ENCODE measurements at places on chromosomes 1 and 21. TPM values are rescaled to one million over a fixed set of nuclear protein-coding genes. Genes with fewer than 3 reads are reported as not detected.
A peak's percentile ranks its signal among the peaks of the same experiment; 100 is the strongest.

KLF17 gene
- 0.16 TPM for total RNA-seq

- DNase-seq, result peak; percentile 98
These were observed 37.6 kb downstream of the GALNT2 start for GRCh38 chr1:230104395-230105244.

GRCh38 chr1:240956020-240956419 is 344.1 kb upstream of the GREM2 start:
- no peak for DNase-seq

DMRTA2 gene
- total RNA-seq, result 0.55 TPM

- peak; percentile 77 for DNase-seq
These were observed at the start of gene NGF for GRCh38 chr1:115337633-115338456. TSS of gene NGF (minus strand) at chr1:115338249. CDS start at chr1:115286795, 51,454 bp downstream.

GRCh38 chr1:60802884-60803283 is 279.5 kb upstream of the NFIA start:
- no peak for DNase-seq

C21orf91 gene
- total RNA-seq, result 10.3 TPM

GRCh38 chr1:201542309-201543035 is 3.5 kb downstream of the NAV1 start:
- DNase-seq, result no peak

DNA sequence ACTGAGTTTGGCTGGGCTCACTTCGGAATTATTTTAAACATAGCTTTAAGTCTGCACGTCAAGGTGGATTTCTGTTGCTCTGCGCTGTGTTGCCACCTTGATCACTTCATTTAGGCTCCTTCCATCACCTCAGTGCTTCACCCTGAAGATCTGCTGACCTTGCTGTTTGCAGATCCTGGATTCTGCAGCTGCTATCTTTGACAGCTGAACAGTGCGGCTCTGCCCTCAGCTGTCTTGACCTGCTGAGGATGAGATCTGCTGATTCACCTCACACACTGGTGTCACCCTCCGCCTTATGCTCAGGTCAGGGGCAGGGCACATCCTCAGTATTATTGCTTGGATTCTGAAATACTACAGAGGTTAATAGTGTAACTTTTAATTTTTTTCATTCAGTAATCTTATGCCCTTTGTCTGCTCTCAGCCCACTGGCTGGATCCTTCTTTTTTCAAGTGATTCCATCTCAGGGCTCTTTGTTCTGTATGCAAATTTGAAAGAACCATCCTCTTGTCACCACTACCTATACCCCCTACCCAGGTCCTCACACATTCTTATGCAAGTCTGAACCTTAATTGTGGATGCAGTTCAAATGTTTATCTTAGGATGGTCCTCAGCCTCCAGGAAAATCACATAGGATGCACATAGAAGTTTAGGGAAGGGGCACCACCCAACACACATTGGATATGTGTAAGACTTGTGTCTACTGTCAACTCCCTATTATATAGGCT is 364.0 kb downstream of the OLFM3 start:
- no peak for DNase-seq

DNA sequence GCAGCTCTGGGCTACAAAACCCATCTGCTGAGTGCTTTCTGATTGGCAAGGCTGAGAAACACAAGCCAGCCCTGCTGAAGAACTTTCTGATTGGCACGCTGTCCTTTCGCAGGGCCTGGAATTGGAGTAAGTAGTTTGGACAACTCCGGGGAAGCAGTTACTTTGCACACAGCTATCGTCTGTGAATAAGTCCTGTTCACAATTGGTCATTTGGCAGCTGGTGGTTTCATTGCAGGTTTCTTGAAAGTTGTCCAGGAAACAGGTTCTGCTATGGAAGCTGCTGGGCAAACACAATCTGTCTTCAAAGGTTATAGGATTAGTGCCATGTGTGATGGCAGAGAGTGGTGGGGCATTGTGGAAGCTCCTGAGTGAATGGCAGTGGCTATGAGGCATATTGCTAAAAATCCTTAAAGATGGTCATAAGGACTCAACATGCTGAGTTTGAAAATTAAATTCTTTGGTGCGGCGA is at the start of gene KRTAP27-1:
KRTAP27-1 (minus strand) TSS at position 419 of the 469 bp plus-strand sequence; CDS start at position 393, 26 bp downstream.
- DNase-seq, result no peak

PIK3C2B gene
- 17.1 TPM for total RNA-seq

ETV3L gene
- total RNA-seq, result not detected

- DNase-seq, result no peak
These were observed 1000.6 kb upstream of the PRMT6 start for GRCh38 chr1:106055855-106056254.

RGS7 gene
- total RNA-seq, result not detected

DNA sequence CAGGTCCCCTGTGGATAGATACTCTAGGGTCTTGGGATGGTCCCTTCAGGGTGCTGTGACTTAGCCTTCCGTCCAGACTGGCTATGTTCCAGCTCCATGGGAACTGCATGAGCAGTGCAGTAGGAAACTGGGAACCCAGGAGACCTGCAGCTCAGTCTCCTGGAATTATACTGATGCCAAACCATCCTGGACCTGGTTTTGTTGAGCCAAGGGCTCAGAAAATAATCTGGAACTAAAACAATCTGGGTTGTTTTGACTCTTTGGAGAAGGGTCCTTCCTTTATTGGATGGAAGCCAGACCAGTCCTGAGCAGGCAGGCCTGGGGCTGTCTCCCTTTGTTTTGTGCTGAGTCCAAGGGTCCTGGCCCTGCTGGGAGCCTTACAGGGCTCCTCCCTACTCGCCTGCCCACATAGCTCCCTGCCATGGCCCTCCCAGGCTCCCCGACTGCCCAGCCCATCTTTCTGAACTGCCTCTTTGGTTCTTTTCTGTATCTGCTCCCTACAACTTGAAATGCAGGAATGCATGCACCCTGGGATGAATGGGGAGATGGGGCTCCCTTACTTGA is 1.2 kb downstream of the IPO13 start:
- no peak for DNase-seq

DNA sequence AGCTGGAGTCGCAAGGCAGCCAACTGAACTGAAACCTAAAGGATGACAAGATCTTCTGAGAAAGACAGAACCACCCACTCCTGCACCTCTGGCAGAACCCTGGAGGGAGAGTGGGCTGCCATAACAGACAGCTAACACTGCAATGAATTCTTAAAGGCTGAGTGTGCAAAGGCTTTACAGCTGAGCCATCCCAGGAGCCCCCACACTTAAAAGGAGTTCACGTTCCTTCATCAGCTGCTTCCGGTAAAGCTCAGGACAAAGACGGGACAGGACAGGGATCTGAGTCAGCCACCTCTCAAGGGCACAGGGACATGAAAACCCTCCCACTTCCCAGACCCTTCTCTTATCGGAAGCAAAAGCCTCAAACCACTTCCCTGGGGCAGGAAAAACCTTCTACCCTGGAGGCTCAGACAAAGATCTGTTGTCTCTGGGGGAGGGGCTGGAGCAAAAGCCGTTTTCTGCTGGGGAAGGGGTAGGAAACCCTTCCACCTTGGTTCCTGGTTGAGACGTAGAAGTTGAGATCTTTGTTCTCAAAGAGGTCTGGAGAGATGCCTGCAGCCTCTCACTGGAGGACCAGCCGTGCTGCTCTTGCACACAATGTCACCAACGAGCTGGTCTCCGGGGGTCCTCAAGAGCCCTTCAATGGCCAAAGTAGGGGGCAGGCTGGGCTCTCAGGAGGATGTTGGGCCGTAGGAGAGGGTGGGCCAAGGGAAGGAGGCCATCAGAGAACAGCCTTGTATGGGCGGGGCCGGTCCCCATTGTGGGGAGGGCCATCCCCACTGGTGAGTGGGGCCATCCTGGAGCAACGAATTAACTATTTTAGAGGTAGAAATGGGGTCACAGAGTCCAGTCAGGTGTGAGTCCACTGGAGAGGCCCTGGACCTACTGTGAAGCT is 452.4 kb downstream of the PTPRU start:
- DNase-seq, result peak; percentile 22

DNA sequence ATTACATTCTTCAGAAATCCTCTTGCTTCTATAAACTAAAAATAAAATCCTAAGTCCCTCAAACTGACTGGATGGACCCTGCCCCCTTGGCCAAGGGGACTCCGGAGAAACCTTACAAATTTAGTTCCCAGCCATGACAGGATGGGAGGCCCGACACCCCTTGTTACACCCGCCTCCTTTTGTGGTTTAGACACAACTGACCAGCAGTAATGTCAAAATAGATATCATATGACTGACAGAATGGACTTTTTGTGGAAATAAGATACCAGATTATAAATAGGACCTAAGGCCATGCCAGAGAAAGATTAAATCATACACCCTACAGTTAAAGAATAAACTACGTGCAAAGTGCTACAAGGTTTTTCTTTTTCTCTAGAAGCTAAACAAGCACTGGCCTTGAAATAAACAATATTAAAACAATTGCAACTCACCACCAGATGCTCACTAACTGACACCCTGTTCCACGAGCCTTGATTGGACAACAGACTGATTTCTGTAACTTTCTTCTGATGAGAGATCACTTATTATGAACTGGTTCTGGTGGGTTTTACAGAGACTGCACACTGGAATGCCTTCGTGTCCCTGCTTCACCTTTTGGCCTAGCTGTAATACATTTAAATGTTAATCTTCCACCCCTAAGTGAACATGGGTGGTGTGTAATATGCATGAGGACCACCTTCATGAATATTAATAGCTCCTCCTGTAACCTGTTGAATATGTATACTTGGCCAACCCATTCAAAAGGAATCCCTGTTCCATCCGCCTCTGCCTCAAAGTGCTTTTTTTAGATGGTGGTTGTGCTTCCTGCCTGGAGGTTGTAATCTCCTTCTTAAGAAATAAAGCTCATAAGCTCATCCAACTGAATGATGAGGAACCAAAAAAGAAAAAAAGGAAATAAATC is 99.6 kb downstream of the ODF2L start:
- no peak for DNase-seq

CD1B gene
- not detected for total RNA-seq

DNA sequence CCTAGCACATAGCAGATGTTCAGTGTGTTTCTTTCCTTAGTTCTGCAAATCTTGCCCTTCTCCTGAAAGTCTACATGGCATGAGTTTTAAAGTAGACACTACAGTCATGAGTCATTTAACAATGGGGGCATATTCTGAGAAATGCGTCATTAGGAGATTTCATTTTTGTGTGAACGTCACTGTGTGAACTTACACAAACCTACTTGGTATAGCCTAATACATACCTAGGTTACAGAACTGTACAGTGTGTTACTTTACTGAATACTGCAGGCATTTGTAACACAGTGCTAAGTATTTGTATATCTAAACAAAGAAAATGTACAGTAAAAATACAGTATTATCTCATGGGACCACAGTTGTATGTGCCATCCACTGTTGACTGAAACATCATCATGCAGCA is 10.0 kb downstream of the TTF2 start:
- no peak for DNase-seq

DNA sequence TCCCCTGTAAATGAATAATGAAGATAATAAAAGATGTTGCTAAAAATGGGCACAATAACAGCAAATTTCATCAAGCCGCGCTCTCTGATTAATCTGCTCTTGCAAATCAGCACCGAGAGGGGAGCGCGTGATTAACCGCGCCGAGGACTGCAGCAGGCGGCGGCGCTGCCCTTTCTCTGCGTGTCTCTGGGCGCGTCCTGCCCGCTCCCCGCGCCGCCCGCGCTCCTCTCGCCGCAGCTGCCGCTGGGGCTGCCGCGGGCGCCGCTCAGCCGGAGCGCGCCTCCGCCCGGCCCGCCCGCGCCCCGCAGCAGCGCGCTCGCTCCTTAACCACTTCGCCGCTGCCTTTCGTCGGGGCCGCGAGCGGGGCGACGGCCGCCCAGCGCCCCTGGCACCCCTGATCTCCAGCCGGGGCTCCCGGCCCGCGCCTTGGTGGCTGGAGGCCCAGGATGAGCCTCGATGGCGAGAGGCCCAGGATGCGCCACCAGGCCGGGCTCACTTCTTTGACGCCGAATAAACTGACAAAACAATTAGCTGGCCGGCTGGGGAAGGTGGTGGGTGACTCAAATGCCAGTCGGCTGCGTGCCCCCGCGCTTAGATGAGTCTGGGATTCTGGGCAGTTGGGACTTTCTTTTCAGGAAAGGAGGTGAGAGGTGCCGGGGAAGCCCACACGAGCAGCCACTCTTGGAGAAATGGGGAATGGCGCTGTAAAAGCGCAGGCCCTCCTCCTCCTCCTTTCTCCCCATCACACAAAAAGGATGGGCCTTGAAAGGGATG is 221.4 kb upstream of the PKN2 start:
- DNase-seq, result peak; percentile 66

DNA sequence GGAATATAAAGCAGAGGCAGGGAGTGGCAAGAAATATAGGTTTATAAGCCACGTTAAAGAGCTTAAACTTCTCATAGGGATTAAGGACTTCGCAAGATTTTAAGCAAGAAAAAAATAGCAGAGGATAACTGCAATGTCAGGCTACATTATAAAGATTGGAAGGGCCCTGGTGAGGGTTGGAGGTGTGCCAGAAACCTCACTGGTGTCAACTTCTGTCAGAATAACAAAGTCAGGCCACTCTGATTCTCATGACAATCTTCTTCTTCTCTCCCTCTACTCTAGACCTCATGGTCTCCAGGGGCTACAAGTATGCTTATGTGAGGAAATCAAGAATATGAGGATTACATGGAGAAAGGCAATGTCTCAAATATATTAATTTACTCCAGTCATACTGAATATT is 32.6 kb upstream of the FMO2 start:
- no peak for DNase-seq

DNA sequence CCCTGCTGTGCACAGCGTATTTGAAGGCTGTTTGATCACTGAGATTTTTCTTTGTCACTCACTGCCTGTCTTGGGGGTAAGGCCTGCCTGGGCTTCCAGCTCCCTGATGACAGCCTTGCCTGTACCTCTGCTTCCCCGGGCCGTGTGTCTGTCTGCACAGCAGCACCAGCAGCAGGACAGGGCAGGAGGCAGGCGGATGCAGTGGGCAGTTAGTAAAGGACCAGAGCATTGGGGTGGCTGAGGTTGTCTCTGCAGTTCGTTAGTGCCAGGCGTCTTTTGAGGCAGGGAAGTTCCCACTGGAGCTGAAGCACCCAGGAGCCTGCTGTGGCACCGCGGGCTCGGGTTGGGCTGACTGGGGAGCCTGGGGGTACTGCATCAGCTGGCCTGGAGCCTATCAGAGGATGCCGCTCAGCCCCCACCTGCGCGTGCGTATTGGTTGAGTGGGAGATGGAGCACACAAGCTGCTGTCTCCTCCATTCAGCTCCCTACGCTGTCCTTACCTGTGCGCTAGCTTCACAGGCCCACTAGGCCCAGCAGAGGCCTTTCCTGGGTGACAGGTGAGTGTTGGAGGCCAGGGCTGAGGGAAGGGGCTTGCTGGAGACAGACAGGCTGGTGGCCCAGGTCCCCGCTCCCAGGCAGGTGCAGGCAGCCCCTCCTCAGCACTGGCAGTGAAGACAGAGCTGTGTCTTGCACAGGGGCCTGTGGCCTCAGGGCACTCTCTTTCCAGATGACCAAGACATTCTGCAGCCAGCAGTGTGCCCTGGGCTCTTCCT is 28.2 kb downstream of the SNAP47 start:
- DNase-seq, result no peak

- no peak for DNase-seq
These were observed 139.3 kb downstream of the LYPLAL1 start for GRCh38 chr1:219312967-219313366.

DNA sequence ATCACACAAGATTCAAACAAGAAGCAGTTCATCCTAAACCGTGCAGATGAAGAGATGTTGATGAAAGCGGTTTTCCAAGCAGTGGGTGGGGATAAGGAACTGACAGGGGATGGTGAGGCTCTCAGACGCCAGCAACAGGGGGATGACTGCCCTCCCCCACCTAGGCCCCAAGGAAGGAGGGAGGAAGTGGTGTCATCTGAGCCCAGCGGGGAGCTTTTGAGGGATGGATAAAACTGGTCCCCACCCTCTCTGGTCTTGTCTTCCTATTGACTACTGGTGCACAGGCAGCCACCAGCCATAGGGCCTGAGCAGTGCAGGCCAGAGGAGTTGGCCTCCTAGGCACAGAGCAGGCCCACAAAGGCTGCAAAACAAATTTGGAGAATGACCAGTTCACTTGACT is 175.5 kb downstream of the HUNK start:
- DNase-seq, result no peak

RIMS3 gene
- total RNA-seq, result 9.7 TPM
